ENCODE measurements at places on chromosomes 11 and 22.

GRCh38 chr11:63489879-63490278, 1.1 kb downstream of the PLAAT5 start:
- no peak for DNase-seq

GRCh38 chr11:43393765-43394355, 35.1 kb downstream of the TTC17 start:
- no peak for DNase-seq

DNA sequence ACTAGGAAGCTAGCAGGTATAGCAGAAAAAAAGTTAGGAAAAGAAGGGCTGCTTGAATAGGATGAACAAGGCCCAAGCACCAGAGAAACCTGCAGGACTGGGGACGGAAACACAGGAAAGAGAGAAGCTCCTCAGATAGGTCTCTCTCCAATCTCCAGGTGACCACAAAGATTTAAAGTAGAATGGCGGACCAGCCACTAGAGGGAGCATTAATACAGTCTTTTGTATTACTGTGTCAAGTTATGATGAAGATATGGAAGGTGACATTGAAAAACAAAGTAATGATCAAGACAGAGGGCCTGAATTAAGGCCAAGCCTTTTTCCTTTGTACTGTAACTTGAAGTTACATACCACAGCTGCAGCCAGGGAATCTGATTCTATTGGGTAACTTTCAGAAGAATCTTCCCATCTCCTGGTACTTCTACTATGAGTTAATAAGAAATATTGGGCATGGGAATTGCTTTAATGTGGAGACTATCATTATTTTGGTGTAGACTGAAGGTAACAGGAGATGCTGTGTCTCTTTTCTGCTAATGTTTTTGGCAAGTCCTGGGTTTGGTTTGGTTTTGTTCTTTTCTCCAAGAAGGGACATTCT, 33.8 kb downstream of the OR2AG2 start:
- no peak for DNase-seq

DNA sequence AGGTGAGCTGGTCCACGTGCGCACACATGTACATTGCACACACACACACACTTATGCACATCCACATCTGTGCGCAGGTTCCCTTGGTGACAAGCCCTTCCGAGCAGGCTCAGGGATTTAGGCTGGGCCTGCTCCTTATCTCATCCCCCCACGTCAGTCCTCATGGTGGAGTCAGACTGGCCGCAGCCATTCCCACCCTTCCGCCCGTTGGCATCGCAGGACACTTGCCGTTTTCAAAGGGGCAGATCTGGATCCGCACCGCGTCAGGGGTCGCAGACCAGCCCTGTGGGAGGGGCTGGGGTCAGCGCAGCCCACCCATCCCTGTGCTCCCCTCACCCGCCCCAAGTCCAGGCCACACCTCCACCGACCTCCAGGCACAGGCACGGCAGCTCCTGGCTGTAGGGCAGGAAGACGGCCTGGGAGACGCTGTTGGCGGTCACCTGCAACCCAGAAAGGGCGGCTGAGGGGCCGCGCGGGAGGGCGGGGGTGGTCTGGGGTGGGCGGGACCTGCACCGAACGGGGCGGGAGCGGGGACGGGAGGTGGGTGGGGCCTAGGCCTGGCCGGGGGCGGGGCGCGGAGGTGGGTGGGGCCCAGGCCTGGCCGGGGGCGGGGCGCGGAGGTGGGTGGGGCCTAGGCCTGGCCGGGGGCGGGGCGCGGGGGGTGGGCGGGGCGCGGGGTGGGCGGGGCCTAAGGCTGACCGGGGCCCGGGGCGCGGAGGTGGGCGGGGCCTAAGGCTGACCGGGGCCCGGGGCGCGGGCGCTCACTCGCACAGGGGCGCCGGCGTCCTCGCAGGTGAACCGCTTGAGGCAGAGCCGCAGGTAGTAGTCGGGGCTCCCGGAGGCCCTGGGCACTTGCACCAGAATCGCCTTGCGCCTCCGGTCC, 13.3 kb downstream of the IL17REL start:
- no peak for DNase-seq

- DNase-seq, result no peak
Measured at GRCh38 chr22:38240734-38241252, 32.0 kb downstream of the TMEM184B start.
